ENCODE measurements at places on chromosomes 1 and 21.

GRCh38 chr1:26540351-26540750, 10.8 kb downstream of the RPS6KA1 start:
- DNase-seq = no peak

GRCh38 chr1:228098323-228098931, 4.7 kb downstream of the C1orf35 start:
- no peak for DNase-seq

- peak; percentile 40 for DNase-seq
Measured at GRCh38 chr1:172089768-172090510, 248.6 kb downstream of the DNM3 start.

DNA sequence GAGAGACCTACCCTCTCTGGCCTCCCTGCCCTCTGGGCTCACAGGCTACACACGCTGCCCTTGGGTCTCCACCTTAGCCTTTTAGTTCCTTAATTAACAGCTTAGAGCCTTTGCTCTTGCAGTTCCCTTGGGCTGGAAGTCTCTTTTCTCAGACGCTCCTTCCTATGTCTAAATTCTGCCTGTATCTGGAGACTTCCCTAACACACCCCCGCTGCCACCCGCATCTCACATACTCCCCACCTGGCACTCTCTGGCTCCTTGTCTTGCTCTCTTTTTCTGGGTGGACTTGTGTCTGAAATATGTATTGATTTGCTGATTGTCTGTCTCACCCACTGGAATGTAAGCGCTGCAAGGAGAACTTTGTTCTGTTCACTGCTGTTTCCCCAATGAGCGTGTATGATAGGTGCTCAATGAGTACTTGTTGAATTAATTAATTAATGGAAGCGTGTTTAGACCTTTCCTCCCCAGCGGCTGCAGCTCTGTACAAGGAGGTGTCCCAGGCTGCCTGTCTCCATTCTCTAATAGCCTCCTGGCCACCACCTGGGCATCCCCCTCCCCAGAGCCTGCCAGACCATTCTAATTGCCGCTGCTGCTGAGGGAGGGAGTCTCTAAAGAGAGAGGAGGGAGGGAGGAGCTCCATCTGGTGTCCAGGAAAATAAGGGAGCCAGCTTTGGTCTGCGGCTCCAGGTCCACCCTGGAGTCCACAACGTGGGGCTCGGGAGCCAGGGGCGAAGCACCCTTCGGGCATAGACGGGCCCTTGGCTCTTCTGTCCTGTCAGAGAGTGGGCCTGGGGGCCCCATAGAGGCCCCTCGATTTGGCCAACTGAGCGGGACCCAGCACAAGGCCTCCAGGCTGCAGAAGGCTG, 95.4 kb downstream of the RNF220 start:
- no peak for DNase-seq

Measured in bone marrow (tissue), 2 donors.